ENCODE measurements at places on chromosomes 2 and 18. TPM values are rescaled to one million over a fixed set of nuclear protein-coding genes. Genes with fewer than 3 reads are reported as not detected.

Gene PREB
- total RNA-seq = 47.2 TPM

Gene TTLL4
- 41.0 TPM for total RNA-seq

GRCh38 chr2:162053808-162054155 is 20.2 kb downstream of the DPP4 start:
- no peaks in the 10 kb centered on the region for H3K27me3 ChIP-seq
- H3K36me3 ChIP-seq = no peaks in the 10 kb centered on the region
- no peak overlapping the region for H3K27ac ChIP-seq
- no peak overlapping the region for H3K4me3 ChIP-seq

Gene CRYGC
- total RNA-seq = not detected

DNA sequence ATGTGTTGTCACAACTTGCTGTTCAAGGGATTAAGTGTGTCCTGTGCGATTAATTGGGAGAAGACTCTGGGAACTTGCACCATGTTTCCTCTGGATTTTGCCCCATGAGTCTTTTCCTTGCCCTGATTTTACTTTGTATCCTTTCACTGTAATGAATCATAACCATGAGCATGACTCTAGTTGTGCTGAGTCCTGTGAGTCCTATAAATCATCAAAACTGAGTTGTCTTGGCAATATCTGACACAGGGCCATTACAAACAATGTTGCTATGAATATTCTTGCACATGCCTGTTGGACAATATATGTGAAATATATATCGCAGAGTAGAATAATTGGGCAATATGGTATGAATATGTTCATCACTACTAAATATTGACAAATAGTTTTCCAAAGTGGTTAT is 56.5 kb upstream of the COL5A2 start:
- no peak overlapping the region for H3K27ac ChIP-seq
- H3K4me3 ChIP-seq = no peak overlapping the region
- no peaks in the 10 kb centered on the region for H3K27me3 ChIP-seq
- no peaks in the 10 kb centered on the region for H3K36me3 ChIP-seq

Gene LRRTM4
- not detected for total RNA-seq

- peaks cover 37% of the 10 kb centered on the region for H3K4me1 ChIP-seq
- peak; percentile 83 for DNase-seq
- peak overlapping the region; percentile 40 for H3K27ac ChIP-seq
These were observed 321.3 kb upstream of the TFPI start for GRCh38 chr2:187875261-187876141.

GRCh38 chr2:149329489-149330126 is 779 bp upstream of the LYPD6 start:
- H3K4me3 ChIP-seq = peak overlapping the region; percentile 58
- peak overlapping the region; percentile 41 for H3K27ac ChIP-seq
- H3K36me3 ChIP-seq = no peaks in the 10 kb centered on the region
- H3K27me3 ChIP-seq = no peaks in the 10 kb centered on the region
- DNase-seq = peak; percentile 59

GRCh38 chr2:103484906-103485305 is 723.1 kb downstream of the TMEM182 start:
- H3K36me3 ChIP-seq = no peaks in the 10 kb centered on the region
- no peaks in the 10 kb centered on the region for H3K4me1 ChIP-seq

DNA sequence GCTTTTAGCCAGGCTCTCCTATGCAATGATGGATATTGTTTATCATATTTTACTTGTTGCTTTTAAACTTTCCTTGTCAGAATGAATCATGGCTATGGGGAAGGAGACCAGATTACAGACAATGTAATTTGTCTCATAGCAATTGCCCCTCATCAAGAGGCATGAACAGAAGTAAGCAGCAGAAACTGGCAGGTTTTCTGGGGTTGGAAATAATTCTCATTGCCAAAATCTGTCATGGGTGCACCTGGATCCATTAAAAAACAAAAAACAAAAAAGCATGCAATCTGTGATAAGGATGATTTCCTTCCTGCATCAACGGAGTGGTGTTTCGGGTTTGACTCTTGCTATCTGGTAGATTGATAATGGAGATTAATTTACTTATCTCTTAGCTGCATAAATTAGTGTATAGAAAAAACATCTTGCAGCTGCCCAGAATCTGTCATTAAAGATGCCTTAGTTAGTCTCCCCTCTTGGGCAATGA is 419.6 kb downstream of the SOX11 start:
- no peak for DNase-seq
- no peaks in the 10 kb centered on the region for H3K27me3 ChIP-seq
- no peak overlapping the region for H3K4me3 ChIP-seq
- no peak overlapping the region for H3K27ac ChIP-seq

DNA sequence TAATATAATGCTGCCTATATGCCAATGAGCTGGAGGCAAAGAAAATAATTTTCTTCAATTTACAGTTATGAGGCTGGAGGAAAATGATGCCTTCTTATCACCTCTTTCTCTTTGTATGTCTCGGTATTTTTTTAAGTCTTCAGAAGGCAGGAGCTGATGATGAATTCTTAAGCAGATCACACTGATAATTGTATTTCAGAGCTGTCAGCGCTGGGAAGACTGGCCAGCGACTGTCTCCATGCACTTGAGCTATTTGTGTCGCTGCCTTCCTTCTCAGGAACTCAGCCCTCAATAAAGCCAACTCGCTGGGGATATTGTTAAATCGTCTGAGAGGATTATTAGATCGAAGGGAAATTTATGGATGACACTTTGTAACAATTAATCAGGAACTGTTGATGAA is 40.3 kb downstream of the PTGR3 start:
- H3K36me3 ChIP-seq = no peaks in the 10 kb centered on the region
- no peak for DNase-seq
- no peaks in the 10 kb centered on the region for H3K27me3 ChIP-seq
- no peak overlapping the region for H3K27ac ChIP-seq
- H3K4me3 ChIP-seq = no peak overlapping the region

DNA sequence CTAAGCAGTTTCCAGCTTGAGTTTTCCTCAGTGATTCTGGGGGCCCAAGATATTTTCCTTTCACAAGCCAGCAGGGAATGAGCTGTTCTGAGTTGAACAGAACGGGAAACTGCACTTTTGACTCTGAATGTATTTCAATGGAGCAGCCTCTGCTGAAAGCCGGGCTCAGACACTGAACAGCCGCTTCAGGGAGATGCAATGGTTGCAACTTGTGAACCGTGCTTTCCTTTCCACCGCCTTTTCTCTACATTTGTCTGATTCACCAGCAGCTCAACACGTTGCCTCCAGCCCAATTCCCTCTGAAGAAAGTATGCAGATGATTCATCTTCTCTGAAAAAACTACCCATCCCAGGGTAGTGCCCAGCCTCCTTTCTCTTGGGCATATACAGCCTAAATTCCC is 119.3 kb upstream of the PKDCC start:
- no peaks in the 10 kb centered on the region for H3K4me1 ChIP-seq
- H3K27ac ChIP-seq = no peak overlapping the region
- no peaks in the 10 kb centered on the region for H3K36me3 ChIP-seq
- peaks cover 6% of the 10 kb centered on the region for H3K27me3 ChIP-seq
- no peak for DNase-seq

- H3K4me3 ChIP-seq = no peak overlapping the region
- H3K27me3 ChIP-seq = no peaks in the 10 kb centered on the region
- no peaks in the 10 kb centered on the region for H3K36me3 ChIP-seq
- no peak for DNase-seq
- H3K4me1 ChIP-seq = no peaks in the 10 kb centered on the region
- no peak overlapping the region for H3K27ac ChIP-seq
These were observed 46.9 kb upstream of the SPATS2L start for GRCh38 chr2:200259577-200259957.

DNA sequence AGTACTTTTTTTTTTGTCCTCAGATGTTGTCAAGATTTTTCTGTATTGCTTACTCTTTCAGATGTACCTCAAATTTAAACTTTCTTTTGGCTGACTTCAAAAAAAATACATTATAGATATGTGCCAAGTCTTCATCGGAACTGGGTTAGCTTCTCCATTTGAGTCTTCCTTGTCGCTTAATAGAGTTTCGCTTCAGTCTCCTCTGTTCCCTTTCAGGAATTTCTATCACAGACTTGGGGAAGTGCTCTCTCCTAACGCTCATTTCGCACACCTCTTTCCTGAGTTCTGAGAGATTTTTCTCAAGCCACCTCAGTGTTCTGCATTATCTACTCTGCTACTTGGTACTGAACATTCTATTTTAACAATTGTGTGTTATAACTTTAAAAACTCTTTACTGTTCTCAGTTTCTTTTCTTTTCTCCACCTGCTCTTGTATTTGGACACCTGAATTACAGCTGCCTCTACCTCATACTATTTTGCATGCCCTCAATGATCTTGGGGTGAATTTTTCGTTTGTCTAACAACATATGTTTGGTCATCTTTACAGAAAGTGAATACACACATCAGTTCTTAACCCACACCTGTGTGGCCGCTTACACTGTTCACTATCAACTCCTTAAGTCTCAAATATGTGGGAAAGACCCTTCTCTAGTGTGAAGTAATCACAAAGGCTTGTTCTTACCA is 16.5 kb downstream of the PTPN2 start:
- no peaks in the 10 kb centered on the region for H3K4me1 ChIP-seq
- H3K27me3 ChIP-seq = no peaks in the 10 kb centered on the region
- no peaks in the 10 kb centered on the region for H3K36me3 ChIP-seq
- H3K27ac ChIP-seq = no peak overlapping the region
- no peak for DNase-seq

DNA sequence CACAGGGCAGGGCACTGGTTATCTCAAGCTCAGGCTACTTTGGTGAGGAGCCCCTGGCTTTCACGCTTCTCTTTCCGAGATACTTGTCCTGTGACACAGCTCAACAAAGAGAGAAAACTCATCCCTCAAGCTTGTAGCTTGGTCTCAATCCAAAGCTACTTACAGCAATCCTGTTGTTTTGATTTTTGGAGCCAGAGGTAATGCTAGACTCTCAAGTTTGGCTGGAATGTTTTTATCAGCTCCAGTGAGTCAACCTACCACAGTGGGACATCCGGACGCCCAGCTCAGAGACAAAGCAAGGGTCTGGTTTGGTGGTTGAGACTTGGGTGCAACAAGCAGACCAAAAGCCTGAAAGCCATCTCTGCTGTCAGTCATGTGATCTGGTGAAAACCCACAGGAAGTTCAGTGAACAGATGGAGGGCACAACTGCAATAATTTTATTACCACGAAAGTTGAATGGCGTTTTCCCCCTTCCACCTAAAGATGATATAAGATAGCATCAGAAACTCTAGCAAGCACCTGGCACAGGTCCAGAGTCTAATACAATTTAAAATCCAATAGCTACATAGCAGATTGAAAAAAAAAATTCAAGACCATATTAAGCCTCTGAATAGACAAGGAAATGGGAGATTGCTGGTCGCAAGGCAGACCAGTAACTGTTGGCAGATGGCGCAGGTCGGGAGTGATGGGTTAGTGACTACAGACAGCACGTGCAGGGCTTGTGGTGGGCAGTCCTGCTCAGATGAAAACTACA is 102.3 kb upstream of the SMAD7 start:
- no peak overlapping the region for H3K4me3 ChIP-seq
- peaks cover 5% of the 10 kb centered on the region for H3K4me1 ChIP-seq
- no peak for DNase-seq
- H3K27ac ChIP-seq = no peak overlapping the region
- H3K36me3 ChIP-seq = no peaks in the 10 kb centered on the region

GRCh38 chr2:6963727-6964126 is 46.5 kb downstream of the RNF144A start:
- no peaks in the 10 kb centered on the region for H3K4me1 ChIP-seq
- no peak for DNase-seq
- H3K27me3 ChIP-seq = no peaks in the 10 kb centered on the region
- H3K27ac ChIP-seq = no peak overlapping the region

DNA sequence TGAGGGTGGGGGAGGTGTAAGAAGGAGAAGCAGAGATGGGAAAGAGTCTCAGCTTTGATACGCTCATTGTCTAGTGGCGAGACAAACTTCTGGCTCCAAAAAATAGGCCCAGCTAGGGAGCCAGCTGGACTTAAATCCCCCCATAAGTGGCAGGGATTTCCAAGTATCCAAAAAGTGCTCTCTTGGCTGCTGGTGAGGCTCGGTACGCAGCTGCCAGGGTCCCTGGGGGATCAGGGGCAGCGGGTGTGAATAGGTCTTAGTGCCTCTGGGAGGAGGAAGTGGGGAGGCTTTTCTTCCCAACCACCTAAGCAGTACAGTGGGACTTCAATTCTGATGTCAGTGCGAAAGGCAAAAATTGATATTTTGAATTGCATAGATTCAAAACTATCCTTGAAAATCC is 73.5 kb downstream of the ALK start:
- H3K4me1 ChIP-seq = no peaks in the 10 kb centered on the region
- no peak for DNase-seq
- H3K4me3 ChIP-seq = no peak overlapping the region
- H3K27ac ChIP-seq = no peak overlapping the region
- no peaks in the 10 kb centered on the region for H3K36me3 ChIP-seq

Gene INPP5D
- total RNA-seq = 43.3 TPM

Measured in endothelial cell of umbilical vein (primary cell).